ENCODE measurements at places on chromosomes 12 and 14.

GRCh38 chr14:101480747-101481530 is 80.4 kb upstream of the DIO3 start:
- DNase-seq: no peak

- no peak for DNase-seq
Observed at GRCh38 chr12:67509666-67510386, 138.7 kb upstream of the DYRK2 start.

DNA sequence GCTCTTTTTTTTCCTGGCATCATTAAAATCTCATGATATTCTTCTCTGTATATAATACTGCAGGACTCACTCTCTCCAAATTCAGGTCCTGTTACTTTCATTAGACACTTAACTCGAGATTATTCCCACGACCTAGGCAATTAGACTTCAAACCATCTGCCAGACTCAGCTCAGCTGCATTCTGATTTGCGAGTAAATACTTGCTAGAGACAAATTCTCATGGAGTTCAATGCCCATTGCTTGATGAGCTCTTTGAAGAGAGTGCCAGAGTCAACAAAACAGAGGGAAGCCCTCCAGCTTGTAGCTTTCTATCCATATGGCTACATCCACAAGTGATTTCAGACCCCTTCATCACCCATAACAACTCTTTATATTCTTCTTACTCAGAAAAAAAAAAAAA is 88.3 kb downstream of the GTF2A1 start:
- DNase-seq: no peak

DNA sequence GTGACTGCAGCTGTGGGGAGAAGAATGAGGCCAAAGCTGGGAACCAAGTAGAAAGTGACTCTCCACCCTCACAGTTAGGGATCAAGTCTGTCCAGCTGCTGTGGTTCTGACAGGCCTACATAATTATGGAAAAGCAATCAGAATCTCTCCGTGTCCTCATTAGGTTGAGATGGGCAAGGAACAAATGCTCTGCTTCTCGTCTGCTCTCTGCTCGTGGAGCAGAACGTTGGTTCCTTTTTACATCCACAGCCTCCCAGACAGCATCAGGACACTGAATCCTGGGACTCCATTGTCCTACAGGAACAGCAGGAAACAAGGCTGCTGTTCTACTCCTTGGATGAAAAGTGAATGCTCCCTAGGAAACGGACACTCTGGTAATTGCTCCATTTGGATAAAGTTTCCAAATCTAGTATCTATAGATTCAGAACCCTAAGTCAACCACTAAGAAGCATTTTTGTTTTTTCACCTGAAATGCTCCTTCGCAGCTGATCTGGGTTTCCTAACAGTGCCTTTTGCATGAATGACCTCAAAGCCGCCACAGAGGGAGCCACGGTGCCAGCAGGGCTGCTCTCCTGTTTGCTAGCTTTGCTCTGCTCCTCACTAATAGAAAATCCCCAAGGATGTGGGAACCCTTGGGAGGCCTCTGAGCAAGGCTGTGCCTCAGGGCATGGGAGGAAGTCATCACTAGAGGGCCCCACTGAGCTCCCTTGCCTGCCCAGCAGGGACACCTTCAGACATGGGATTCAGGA is 102.0 kb downstream of the EGLN3 start:
- DNase-seq: no peak

DNA sequence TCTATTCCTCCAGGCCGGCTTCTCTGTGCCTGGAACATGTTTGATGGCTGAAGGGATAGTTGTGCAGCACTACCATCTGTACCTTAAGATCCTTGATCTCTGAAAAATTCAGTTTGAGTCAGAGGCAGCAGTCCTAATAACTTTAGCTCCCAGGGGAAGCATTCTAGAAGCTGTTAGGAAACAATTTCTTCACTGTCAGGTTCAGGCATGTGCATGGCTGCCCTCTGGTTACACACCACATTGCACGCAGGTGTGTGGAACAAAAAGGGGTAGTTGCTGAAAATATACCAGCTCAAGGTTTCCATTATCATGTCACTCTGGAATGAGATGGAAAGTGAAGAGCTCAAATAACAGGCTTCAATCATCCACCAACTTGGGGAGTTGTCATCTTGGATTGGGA is 80.1 kb downstream of the CHST11 start:
- no peak for DNase-seq

GRCh38 chr14:75247286-75247922 is 31.2 kb upstream of the FOS start:
- peak; percentile 29 for DNase-seq

- DNase-seq: no peak
Observed at GRCh38 chr12:58321414-58321813, 380.0 kb downstream of the ATP23 start.
